ENCODE measurements at places on chromosomes 7 and 10.

- no peak for DNase-seq
Observed at GRCh38 chr7:138370956-138371355, 89.1 kb upstream of the TRIM24 start.

GRCh38 chr10:76133597-76134255 lies 702.3 kb downstream of the LRMDA start:
- no peak for DNase-seq

DNA sequence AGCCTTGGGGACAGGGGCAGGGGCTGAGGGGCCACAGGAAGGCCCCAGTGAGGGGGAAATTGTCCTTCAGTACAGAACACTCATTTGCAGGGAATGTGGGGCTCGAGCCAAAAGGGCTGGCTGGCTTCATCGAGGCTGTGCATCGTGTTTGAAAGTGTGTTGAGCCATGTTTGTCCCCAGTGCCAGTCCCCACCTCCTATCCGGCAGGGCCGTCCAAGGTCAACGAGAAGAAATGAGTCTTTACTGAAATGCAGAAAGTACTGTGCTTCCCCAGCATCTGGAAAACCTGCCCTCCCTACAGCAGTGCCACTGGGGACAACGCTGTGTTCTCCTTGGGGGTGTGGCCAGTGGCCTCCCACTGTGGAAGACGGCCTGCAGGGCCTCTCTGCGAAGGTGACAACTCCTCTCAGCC lies 214.1 kb downstream of the KLF6 start:
- no peak for DNase-seq

GRCh38 chr7:50284296-50284695 lies 20.2 kb upstream of the IKZF1 start:
- no peak for DNase-seq

DNA sequence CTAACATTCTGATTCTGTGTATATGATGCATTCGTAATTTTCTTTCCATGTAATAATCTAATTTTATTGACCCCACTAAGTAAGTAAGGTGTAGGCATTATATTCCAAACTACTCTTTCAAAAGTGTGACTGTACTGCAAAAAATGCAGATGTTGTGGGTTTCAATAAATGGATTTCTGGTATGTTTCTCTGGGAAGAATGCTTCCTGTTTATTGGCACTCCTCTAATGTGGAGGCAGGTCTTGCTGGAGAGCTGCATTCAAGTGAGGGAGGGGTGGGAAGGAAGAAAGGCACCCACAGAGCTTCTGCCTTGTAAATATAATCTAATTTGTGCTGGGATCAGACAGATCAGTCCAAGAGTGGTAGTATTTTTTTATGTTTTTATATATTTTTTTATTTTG lies 23.9 kb downstream of the ST7 start:
- no peak for DNase-seq

- no peak for DNase-seq
Observed at GRCh38 chr10:132276706-132277105, 31.0 kb downstream of the STK32C start.

DNA sequence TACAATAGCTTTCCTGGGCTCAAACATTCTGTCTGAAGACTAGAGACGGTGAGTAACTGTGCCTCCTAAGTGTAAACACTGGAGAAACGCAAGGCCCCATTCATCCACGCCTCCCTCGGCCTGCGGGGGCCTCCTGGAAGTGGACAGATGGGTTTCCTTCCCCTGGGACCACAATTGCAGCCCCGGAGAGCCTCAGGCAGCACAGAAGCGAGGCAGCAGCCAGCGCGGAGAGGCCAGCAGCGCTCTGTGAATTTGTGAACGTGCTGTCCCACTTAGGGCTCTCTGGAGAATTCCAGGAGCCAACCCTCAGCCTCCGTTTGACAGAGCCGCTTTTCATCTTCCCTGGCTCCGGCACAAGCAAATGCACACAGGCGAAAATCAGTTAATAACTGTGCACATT lies 23.2 kb upstream of the CALN1 start:
- DNase-seq = no peak

DNA sequence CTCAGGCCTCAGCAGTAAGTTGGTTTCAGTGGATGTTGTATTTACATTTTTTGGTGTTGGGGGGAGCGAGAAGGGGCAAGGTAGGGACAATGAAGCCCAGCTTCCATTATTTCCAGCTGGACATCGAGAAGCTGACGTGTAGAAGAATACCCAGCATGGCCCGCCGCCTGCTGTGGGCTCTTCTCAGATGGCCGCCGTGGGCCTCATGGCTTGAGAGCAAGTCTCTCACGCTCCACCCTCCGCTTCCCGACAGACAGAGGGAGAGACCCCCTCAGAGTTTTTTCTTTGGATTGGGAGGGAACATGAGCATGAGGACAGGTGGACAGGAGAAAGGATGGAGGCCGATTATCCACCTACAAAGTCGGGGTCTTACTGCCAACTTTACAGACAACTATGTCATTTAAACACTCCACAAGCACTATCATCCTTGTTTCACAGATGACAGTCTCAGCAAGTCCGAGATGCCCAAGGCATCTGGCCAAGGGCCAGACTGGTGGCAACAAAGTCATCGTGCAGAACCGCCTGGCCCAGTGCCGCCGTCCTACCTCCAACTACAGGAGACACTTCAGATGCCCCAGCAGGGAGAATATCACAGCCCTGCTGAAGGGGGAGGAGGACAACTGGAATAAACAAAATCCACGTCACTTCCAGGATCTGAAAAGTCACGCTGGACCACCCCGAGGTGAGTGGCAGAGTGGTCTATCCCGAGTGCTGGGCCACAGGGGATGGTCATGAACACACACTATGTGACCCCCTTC lies 195.9 kb downstream of the DIP2C start:
- DNase-seq = no peak

DNA sequence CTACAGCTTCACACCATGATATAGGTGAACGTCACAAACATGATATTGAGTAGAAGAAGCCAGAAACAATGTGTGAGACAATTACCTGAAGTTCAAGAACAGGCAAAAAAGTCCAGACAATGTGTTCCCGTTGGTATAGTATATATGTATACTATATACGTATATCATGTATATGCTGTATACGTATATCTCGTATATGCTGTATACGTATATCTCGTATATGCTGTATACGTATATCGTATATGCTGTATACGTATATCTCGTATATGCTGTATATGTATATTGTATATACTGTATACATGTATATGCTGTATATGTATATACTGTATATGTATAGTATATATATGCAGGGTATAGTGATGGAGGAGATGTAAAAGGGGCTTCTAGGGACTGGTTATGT lies 10.8 kb downstream of the ZSCAN25 start:
- DNase-seq = no peak

GRCh38 chr10:78931321-78932053 lies 137.3 kb upstream of the ZMIZ1 start:
- DNase-seq = no peak

GRCh38 chr7:44712012-44712411 lies 36.6 kb upstream of the ZMIZ2 start:
- DNase-seq = no peak

- DNase-seq = no peak
Observed at GRCh38 chr7:146728141-146728540, 611.5 kb downstream of the CNTNAP2 start.

DNA sequence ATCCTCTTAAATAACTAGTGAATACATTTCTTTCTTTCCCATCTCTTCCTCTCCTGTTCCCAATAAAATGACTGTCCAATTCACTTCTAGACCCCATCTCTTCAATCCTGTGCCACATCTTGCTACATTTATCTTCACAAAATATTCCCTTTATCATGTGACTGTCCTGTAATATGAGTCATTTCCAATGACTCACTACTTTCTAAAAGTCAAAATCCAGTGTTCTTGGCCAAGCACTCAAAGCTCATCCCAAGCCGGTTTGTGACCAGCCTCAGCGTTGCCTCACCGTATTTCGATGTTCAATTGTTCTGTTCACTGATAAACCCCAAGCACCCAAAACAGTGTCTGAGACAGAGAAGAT lies 104.7 kb downstream of the PARD3 start:
- no peak for DNase-seq

DNA sequence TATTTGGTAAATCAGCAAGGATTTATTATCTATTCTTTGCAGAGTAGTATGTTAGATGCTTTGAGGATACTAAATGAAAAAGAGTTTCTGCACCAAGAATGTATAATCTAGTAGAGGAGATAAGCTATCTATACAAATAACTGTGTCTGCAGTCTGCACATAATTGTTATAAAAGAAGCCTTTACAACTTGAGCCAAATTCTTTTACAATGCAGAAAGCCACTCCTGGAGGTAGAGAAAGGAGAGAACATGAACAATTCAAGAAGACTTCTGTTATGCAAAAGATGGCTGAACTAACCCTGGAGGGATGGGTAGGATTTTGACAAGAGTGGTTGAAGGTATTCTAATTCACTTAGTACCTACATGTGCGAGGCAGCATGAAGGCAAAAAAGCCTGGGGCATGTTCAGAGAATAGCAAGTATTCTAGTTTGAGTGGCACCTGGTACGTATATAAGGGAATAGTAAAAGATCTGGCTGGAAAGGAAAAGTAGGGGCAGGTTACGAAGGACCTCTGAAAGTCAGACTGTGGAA lies 251.1 kb upstream of the KAT6B start:
- no peak for DNase-seq

- DNase-seq = no peak
Observed at GRCh38 chr10:118383699-118384098, 41.6 kb upstream of the FAM204A start.

DNA sequence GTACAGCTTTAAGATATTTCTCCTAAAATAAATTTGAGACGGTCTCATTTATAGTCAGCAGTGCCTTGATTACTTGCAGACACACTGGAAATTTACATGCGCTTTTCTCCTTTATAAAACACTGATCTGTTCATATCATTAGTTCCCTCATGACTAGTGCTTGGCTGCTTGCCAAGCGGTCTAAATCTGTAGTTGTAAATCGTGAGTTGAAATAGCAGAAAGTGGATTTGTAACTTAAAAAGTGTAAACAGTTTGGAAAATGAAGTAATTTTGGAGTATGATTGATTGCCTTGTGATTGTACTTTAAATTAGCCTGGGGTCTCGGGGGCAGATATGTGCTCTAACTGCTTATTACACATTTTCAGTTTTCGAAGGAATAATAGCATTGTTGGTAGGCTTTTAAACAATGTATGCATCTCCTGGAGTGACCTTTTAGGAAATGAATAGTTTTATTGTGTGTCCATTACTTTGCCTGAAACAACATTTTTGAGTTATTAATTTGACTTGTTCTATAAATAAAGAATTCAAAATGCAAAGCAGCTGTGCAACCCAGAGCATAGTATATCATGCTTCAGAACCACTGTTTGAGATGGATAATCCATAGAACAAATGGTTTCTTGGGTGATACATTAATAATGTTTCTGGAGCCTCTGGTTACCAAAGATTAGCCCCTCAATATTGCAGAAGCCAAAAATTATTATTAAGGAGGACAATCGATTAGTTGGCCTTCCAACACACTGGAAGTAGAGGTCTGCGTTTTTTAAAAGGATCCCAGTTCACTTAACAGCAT lies 73.3 kb downstream of the ARID5B start:
- DNase-seq = no peak

- DNase-seq = no peak
Observed at GRCh38 chr7:77442636-77443035, 26.5 kb upstream of the GSAP start.

GRCh38 chr7:24395512-24395911 lies 111.5 kb downstream of the NPY start:
- DNase-seq = no peak

- peak; percentile 42 for DNase-seq
Observed at GRCh38 chr10:47361293-47361692, 13.1 kb downstream of the RBP3 start.

DNA sequence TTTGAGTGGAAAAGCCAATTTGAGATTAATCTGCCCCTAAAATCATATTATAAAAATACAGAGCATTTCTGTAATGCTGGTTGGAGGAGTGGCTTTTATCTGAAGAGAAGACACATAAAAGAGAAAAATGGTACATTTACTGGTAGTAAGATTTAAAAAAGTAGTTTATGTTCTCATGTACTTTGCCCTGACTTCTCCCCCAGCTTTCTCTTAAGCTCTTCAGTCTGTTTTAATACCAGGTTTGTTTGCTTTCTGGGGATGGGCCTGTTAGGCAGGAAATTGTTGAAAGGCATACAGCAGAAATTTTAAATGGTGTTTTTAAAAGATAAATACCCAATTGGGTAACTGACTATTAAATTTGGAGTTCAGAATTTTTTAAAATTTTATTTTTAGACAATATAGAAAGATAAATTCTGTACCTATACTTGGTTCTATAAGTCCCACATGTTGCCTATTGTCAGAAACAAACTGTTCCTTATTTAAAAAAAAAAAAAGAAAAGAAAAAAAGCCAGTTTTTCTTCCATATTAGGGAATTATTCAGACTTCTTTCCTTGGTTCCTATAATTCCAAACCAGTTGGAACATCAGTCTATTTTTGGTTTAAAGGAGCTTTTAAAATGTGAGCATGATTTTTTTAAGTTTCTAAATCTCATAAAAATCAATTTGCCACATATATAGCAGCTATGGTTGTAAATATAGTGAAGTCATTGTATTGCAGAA lies 136.6 kb downstream of the ARID5B start:
- DNase-seq = no peak

DNA sequence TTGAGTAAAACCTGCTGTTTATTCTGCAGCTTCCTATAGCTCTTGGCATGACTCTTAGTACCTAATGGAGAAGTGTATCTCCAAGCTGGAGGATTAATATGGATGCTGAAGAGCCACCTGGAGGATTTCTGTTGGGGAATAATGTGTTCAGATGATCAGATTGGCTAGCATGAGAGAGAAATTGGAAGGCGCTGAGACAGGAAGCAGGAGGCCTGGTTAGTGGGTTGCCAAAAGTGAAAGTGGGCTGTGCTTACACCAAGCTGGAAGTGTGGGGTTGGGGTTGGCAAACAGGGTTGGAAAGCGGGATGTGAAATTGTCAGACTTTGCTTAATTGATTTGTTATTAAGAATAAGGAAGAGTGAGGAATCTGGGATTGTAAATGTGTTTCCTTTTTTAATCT lies 111.8 kb upstream of the PLPP4 start:
- no peak for DNase-seq

- DNase-seq = no peak
Observed at GRCh38 chr10:34166354-34166753, 648.7 kb downstream of the PARD3 start.

DNA sequence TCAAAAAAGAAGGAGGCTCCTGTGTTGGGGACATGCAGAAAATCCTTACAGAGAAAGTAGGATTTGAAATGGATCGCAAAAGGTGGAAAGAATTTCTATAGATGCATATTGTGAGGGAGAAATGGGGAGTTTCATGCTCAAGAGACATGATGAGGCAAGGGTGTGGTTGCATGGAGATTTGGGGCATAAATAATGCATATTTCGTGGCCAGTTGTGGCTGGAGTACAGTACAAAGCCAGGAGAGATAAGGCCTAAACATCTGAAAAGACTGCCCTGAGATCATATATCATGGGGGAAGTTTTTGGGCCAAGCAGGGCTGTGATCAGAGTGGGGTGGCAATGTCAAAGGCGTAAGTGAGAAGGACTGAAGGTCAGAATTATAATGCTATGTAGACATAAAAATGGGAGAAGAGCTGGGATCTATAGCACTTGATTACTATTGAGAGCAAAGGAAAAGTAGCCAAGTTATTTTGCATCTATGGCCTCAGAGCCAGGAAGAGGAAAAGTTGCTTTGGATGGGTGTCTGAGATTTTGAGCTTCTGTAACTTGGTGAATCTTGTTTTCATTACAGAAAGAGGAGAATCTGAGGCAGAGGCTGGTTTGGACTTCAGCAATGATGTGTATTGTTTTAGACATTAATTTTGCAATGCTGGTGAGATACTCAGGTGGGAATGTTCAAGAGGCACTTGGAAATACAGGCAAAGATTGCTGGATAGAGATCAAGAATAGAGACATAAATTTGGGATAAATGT lies 166.6 kb downstream of the INHBA start:
- DNase-seq = no peak

GRCh38 chr7:112791465-112792168 lies 1.4 kb upstream of the TMEM168 start:
- DNase-seq = no peak
